ENCODE measurements at places on chromosomes 7 and 10.

GRCh38 chr7:107170051-107170915 lies 1.5 kb downstream of the HBP1 start:
- peak; percentile 24 for DNase-seq

DNA sequence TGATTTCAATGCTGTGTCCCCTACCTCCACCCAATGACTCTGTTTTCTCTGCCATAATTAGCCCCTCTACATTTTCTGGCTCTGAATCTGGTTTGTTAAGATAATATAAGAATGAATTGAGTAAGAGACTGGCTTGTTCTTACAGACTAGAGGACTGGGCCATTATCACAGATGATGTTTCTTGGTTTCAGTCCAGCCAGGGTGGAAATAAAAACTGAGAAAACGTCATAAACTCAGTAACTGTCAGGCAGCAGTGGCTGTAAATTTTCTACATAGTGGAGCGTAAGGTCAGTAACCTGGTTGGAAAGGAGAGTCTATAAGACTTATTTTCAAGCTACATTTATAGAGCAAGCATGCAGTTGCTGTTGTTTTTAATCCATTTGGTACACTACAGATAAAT lies 485.4 kb downstream of the HTR7 start:
- DNase-seq = no peak

GRCh38 chr7:107785170-107785569 lies 17.9 kb downstream of the SLC26A3 start:
- no peak for DNase-seq

- DNase-seq = no peak
Observed at GRCh38 chr7:66737667-66738066, 2.9 kb upstream of the RABGEF1 start.

DNA sequence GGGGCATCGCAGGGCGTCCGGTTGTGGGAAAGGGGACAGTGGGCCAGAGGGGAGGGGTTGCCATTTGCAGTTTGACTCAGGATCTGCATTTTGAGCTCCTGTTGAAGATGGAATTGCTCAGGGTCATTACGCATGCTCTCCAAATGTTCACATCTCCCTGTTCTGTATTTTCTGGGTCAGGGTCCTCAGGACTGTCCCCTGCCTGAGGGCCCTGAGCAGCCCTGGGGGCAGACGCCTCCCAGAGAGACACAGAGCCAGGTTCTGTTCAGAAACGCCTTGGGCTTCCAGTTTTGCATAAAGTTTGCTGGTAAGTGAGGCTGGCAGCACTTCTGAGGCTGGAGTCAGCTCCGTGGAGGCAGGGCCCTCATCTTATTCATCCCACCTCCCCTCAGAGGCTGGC lies 34.1 kb upstream of the NUB1 start:
- DNase-seq = no peak

DNA sequence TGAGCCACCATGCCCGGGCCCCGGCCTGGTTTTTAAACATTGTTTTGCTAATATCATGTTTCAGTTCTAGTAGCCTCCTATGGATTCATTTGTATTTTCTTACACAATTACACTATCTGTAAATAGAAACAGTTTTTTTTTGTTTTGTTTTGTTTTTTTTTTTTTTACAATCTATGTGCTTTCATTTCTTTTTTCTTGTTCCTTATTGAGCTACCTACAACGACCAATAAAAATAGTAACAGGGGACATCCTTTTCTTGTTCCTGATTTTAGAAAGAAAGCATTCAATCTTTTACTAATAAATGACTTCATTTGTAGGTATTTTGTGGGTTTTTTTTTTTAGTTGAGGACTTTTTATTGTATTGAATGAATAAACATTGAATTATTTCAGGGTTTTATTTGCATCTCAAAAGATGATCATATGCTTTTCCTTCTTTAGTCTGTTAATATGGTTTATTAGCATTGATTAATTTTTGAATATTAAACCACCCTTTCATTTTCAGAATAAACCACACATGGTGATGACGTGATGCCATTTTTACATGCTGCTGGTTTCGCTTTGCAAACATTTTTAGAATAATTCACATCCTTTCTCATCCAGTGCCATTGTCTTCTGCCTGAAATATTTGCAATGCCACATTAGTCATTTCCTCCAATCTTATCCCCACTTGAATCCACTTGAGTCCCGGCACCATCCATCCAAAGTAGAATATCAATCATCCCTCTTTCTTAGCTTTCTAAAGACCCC lies 18.1 kb upstream of the AKR1E2 start:
- DNase-seq = peak; percentile 66

- DNase-seq = peak; percentile 59
Observed at GRCh38 chr10:14673189-14673861, 101.4 kb downstream of the FAM107B start.

DNA sequence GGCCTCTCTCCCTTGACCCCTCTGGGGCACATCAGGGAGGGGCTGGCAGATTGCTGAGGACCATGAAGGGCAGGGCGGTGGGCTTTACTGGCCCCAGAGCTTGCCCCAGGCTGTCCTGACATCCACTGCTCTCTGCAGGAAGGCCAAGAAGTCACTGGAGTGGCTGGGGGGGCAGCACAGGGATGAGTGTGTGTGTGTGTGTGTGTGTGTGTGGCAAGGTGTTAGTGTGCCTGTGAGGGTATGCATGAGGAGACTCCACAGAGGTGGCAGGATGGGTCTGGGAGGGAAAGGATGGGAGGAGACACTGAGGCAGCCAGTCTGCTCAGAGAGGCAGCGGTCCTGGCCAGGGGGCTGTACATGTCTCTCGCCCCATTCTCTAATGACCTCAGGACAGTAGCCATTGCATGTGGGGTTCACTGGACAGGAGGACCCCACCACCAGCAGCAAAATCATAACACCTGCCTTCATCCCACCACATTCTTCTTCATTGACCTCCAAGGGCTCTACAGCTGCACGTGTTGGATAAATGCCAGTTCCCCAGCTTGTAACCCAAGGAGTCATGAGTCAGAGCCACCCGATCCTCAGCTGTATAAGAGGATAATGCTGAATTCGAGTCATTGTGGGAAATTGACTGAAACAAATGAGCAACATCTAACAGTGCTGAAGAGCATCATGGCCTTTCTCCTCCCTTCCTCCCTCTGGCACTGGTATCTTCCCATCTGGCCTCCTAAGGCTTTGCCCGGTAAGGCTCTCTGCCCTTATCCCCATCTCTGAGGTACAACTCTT lies 720.5 kb downstream of the GRID1 start:
- no peak for DNase-seq

DNA sequence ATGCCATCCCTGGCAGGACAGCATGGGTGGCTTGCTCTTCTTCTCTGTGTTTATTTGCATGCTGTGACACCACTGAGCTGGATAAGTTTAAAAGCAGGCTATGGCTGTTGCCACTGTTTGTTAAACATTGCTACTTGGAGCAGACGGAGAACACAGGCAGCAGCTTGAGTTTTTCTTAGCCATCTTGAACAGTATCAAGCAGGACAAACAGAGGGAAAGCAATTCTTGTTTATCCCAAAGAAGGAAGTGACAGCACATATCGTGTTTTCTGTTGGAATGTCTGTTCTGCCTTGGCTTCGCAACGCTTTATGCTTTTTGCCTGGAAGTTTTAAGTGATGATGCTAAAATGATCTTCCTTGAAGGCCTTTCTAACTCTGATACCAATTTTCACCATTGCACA lies 73.8 kb downstream of the MKX start:
- no peak for DNase-seq

GRCh38 chr10:104966563-104967297 lies 325.6 kb downstream of the SORCS3 start:
- no peak for DNase-seq

GRCh38 chr7:91280185-91280584 lies 16.0 kb downstream of the FZD1 start:
- no peak for DNase-seq

DNA sequence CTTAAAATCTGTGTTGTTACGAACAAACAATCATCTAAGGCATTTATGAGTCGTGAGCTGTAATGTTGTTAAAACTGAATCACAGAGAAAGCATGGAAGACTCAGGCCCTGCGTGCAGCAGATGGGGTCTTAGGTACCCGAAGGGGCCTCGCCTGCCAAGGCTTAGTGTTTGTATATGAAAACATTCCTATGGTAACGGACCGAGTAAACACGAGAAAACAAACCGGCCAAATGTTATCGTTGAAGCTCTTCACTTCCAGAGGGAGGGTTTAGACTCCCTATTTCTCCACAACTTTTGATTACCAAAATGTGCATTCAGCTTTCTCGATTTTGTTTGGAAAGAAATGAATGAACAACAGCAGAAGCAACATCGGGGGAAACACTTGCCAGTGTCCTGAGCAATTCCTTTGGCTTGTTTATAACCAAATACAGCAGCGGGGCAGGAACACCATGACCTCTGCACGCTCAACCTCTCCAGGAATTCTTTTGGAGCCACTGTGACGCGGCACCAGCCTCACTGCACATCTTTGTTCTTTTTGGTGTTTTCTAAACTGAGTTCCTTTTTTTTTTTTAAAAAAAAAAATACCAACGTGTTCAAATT lies 121.6 kb upstream of the KLF6 start:
- peak; percentile 73 for DNase-seq

- DNase-seq = no peak
Observed at GRCh38 chr7:153454306-153454705, 597.9 kb upstream of the DPP6 start.

DNA sequence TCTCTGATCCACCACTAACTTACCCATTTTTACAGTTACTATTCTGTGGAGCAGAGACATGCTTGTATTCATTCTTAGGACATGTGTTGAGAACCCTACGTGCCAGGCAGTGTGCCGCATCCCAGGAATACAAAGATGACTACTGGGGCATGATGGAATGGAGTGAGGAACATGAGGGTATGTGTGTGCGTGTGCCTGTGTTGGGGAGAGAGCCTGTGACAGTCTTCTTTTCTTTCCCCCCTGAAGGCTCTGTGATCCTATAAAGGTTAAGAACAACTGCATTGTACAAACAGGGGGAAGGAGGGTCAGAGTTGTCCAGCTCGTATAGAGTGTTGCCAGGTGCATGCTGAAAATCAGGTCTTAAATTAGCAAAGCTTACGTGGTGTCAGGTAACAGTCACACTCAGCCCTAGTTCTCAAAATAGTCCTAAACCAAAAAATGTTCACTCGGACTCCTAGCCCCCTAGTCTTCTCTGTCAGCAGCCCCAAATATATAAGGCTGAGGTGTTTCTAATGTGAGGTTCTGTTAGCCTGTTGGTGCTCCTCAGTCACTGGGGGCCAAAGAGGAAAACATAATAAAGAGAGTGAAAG lies 161.9 kb downstream of the CELF2 start:
- DNase-seq = no peak

DNA sequence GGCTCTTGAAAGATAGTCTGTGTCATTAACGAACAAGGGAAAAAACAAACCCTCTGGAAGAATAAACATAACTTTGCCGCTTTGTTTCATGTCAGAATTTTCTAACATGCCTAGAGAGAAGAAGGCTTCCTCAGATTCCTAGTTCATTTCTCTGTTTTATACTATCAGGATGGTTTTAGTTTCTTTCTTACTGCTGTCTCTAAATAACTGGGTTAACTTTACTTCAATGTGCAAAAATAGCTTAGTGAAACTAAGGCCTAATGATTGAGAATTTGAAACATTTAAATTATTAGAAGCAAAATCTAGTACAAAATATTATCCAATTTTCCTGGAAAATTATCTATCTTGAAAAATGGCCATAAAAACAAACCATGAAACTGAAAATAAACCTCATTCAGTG lies 72.1 kb upstream of the OGDHL start:
- DNase-seq = no peak

DNA sequence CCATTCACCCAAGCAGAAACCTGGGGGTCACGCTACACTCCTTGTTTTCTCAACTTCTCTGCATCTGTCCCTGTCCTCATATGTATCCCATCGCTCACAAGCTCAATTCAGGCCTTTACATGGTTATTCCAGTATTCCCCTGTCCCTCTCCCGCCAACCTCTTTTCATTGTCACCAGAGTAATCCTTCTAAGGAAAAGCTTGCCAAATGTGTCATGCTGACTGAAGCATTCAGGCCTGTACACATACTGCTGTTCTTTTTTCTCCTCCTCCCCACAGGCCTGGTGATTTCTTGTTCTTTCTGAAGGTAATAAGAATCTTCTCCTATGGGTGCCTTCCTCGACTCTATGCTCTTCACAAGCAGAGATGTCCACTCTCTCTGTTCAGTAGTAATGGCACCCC lies 282.2 kb downstream of the PHTF2 start:
- DNase-seq = peak; percentile 27

DNA sequence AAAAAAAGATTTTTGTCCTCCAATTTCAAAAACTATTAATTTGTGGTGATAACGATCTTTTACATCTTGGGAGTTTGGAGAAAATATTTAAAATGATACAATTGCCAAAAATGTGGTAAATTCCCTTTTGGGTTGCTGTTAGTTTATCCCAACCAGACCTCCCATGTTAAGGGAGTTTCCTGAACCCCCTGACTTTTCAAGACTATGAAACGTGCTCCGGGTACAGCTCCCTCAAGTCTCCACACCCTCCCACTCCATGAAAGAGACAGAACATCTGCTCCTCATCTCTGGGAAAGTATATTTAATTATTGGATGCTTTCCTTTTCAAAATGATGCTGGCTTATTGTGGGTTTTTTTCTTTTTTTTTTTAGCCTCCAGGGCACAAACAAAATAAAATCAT lies 534.6 kb upstream of the NRP1 start:
- DNase-seq = peak; percentile 45

- no peak for DNase-seq
Observed at GRCh38 chr7:2631946-2632732, at the start of gene TTYH3. Gene TTYH3 (plus strand): TSS chr7:2631986. CDS start chr7:2632156, 170 bp downstream.
